ENCODE measurements at places on chromosomes 1 and 21.

DNA sequence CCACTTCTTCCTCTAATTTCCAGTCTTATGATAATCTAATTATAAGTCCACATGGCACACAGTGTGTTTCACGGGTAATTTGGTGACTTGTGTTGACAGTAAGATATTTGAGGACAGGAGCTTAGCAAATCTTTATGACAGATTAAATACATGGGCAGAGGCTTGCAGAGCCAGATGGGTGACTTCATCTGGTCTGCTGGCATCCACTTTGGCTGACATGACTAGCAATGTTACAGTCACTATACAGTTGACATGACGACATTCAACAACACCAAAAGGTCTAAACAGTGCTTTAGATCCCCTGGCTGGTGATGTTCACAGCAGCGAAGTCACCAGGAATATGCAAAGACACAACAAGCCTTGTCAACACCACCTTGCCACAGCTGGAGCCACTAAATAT lies 147.2 kb downstream of the ETS2 start:
- DNase-seq = no peak

DNA sequence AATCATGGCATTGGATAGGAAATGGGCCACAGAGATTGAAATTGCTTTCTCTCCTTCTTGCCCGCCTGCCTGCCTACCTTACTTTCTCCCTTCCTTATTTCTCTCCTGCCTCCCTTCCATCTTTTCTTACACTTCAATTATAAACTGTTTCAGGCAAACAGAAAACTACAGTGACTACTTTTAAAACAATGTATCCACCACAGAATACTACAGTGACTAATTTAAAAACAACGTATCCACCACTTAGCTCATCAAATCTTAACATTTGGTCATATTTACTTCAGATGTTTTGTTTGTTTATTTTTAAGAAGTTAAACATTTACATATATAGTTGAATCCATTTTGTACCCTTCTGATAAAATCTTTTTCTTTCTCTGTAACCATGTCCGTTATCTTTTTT lies 54.4 kb downstream of the SNRPE start:
- DNase-seq = no peak

GRCh38 chr1:94068096-94068998 lies 52.6 kb downstream of the ABCA4 start:
- no peak for DNase-seq

DNA sequence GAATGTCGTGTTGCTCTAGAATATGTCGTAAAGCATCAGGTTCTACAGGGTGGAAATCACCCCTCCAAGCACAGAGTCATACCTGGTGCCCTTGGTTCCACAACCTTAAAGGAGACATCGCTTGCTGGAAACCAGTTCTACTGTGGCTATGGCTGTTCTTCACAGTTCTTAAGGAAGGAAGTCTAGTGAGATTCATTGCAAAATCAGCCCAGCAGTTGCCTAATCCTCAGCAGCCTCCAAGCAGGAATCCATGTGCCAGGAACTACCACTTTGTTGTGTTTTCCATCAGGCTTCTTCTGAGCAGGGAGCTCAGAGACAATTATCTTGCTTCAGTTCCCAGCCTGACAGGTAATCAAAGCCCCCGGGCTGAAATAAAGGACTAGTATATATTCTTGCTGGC lies 45.0 kb upstream of the SLC35F3 start:
- no peak for DNase-seq

DNA sequence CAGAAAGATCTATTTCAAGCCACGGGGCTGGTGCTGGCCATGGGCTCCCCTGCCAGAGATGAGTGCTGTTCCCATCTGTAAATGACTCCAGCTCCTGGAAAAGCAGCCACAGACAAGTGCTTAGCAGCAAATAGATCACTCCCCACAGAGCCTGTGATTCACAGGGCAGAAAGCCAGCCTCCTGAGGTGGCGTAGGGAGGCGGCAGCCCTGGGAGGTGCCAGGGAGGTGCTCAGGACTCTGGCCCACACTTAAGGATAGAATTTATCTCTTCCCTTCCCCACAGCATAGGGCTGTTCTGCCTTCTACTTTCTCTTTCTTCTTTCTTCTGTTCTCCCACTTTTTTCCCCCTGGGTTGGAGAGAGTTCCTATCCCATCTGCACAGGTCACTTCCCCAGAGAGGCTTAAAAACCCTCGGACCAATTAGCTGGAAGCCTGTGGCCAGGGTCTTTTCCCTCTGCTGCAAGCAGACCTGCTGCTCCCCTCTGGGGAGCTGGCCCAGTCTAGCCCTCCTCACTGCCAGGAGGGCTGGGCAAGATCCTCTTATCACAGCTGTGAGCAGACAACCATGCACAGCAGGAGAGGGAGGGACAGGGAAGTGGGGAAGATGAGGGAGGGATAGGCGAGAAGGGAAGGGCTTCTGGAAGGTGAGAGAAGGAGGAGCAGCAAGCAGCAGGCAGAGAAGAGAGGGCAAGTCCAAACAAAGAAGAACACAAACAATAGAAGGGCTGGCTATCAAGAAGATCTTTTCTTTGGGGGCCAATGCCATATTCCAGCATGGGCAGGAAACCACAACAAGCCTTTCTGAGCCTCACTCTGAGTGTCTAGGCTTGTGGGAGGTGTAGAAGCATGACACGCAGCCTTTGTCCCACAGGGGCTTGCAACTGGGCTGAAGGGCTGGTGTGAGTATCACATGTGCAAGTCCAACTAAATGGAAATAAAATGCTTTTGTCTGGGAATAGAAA lies 41.0 kb downstream of the KCND3 start:
- no peak for DNase-seq

DNA sequence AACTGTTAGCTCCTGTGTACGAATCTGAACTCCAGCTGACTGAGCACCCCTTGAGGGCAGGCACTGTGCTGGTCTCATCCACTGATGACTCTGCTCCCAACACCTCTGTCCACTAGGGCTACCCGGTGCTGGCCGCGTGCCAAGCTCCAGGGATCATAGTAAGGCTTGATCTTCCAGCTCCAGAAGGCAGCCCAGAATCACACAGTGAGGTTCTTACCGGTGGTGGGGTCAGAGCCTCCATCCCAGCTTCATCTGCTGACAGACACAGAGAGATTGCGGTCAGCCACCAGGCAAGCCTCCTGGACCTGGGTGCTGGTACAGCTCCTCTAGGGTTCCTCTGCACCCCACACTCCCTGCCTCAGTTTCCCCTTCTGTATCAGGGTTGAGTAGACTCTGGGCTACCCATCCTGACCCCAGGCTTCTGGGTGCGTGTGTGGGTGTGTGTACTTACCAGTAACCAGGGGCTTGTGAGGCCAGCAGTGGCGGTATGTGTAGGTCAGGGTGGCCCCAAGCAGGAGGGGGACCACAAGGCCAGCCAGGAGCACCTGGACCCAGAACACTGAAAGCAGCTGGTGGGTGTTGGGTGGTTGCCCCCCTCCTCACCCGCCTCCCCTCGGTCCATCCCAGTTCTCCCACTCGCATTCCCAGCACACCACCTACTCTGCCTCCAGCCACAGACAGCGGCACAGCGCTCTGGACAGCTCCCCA lies 3.4 kb downstream of the TNFRSF25 start:
- no peak for DNase-seq

DNA sequence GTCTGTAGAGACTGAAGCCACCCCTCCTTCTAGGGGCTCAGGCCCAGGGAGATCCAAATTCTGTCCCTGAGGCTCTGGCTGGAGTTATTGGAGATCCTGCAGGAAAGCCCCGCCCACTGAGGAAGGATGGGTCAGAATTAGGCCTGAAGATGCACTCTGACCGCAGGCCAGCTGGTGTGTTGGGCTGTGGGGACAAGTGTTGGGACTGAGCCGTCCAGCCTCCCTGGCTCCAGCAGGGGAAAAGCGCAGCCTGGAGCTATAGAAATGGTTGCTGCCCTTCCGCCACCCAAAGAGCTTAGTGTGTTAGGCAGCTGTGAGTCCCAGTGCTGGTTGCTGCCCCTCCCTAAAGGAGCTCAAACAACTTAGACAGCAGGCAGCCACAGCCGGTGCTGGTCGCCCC lies 33.0 kb upstream of the PRRX1 start:
- no peak for DNase-seq

- no peak for DNase-seq
Observed at GRCh38 chr1:89170170-89171066, 5.4 kb downstream of the GBP7 start.

GRCh38 chr1:17137441-17137840 lies 18.2 kb upstream of the PADI2 start:
- DNase-seq = no peak

DNA sequence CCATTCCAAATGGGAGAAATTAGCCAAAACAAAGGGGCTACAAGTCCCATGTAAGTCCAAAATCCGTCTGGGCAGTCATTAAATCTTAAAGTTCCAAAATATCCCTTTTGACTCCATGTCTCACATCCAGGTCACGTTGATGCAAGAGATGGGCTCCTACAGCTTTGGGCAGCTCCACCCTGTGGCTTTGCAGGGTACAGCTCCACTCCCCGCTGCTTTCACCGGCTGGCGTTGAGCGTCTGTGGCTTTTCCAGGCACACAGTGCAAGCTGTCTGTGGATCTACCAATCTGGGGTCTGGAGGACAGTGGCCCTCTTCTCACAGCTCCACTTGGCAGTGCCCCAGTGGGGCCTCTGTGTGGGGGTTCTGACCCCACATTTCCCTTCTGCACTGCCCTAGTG lies 130.2 kb downstream of the TPR start:
- no peak for DNase-seq

DNA sequence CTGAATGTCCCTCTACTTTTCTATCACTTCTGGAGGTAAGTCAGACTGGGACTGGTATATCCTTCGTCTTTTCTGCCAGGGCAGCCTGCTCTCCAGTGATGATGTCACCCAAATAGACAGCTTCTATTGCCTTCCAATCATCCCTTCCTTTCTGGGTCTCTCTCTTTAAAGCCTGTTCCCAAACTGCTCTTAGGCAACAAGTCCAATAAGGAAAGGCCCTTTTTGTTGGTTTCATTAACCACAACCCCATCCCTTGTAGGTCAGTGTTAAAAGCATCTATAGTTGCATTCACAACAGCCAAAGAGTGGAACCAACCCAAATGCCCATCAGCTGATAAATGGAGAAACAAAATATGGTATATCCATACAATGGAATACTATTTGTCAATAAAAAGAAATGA lies 114.4 kb downstream of the CNIH3 start:
- DNase-seq = no peak

GRCh38 chr1:30901798-30902581 lies 6.6 kb downstream of the SDC3 start:
- DNase-seq = no peak

DNA sequence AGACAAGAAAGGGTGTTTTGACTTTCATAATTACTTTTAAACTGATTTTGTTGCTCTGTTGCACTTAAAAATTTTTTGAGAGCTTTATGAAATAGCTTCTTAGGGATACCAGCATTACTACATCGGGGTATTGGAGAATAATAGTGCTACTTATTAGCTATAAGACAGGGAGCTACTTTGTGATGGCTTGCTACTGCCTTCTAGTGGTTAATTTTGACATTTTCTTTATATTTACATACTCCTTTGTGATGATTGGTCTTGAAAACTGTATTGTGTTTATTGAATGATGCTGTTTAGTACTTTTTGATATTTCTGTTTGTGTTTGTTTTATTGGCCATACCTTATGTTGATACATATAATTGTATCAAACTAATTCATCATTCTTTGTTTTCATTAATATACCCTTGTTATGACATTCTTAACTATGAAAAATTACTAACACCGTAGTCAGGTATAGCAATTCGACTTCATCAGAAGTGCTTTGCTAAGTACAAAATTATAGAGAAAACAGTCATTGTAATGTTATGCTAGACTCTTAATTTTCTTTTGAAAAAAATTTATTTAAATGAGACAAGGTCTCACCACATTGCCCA lies 85.5 kb downstream of the CLIC4 start:
- no peak for DNase-seq

DNA sequence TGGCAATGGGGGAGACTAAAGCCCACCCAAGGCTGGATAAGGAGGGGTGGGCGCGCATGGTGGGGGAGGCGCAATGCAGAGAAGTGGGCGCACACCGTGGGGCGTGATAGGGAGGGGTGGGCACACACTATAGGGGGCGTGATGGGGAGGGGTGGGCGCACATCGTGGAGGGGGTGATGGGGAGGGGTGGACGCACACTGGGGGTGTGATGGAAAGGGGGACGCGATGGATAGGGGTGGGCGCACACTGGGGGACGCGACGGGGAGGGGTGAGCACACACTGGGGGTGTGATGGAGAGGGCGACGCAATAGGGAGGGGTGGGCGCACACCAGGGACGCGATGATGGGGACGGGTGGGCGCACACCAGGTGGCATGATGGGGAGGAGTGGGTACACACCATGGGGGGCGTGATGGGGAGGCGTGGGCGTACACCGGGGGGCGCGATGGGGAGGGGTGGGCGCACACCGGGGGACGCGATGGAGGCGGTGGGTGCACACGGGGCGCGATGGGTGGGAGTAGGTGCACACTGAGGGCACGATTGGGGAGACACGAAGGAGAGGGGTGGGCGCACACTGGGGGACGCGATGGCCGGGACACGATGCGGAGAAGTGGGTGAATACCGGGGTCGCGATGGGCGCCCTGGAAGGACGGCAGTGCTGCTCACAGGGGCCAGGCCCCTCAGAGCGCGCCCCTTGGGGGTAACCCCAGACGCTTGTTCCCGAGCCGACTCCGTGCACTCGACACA lies 929 bp downstream of the SUMO3 start:
- no peak for DNase-seq

GRCh38 chr1:228478326-228478725 lies 8.9 kb upstream of the RNF187 start:
- DNase-seq = no peak

DNA sequence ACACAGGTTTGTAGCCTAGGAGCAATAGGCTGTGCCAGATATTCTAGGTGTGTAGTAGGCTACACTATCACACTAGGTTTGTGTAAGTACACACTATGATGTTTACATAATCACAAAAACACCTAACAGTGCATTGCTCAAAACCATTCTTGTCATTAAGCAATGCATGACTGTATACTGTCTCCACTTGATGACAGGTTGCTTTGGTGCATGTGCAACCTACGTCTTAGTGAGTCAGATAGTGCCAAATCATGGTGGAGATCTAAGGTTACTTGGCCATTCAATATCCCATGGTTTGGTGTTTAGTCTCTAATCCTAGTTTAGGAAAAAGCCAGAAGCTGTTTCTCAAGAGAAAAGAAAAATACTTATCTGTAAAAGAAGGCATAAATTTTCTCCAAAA lies 181.1 kb downstream of the KCNK2 start:
- no peak for DNase-seq

DNA sequence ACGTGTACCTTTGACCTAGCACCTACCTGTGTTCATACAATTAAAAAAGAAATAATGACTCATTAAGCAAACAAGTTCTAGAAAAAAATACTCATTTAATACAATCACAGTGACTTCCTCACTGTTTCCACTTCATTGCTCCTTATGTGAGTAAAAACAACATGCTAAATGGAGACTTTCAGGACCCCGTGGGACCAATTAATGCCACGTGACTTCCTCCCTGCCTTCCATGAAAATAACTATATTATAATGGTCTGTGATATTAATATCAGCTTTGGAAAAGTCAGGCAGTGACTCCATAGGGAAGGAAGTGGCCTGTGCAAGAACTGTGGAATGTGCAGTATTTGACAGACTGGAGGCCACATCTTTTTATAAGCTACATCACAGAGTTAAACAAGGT lies 337.8 kb downstream of the HLX start:
- DNase-seq = no peak

GRCh38 chr1:119556423-119556822 lies 49.4 kb downstream of the HSD3B1 start:
- no peak for DNase-seq

- no peak for DNase-seq
Observed at GRCh38 chr1:16979475-16980327, 719 bp downstream of the MFAP2 start.
